Karpas-422 (cell line): ENCODE measurements at places on chromosomes 1 and 21.
A peak's percentile ranks its signal among the peaks of the same experiment; 100 is the strongest.

DNA sequence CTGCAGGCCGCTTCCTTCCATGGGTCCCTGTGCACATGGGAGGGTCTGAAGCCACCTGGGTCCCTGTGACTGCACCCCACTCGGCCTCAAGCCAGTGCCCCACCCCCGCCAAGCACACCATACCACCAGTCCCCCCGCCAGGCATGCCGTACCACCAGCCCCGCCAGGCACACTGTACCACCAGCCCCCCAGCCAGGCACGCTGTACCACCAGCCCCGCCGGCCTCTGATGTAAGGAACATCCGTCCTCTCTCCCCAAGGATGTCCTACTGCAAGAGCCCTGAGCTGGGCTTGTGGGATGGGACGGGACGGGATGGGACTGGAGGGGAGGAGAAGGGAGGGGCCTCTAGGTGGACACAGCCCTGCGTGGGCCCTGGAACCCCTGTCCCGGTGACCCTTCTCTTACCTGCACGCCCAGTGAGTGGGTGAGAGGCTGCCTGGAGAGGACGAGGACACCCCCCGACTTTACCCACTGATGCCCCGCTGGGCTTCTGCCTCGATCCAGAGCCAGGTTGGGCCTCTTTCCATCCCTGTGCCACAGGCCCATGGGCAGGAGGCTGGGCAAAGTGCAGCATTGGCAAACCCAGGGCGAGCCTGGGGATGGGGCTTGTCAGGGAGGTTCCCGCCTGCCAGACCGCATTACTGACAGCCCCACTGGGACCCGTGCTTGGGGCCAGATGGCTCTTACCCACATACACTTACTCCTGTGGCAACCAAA is 40.8 kb upstream of the COL6A1 start:
- no peak for DNase-seq

GRCh38 chr21:37642493-37642892 is 273.8 kb downstream of the KCNJ6 start:
- DNase-seq: peak; percentile 79

- no peak for DNase-seq
These were observed 90.3 kb downstream of the WLS start for GRCh38 chr1:68142036-68142435.

DNA sequence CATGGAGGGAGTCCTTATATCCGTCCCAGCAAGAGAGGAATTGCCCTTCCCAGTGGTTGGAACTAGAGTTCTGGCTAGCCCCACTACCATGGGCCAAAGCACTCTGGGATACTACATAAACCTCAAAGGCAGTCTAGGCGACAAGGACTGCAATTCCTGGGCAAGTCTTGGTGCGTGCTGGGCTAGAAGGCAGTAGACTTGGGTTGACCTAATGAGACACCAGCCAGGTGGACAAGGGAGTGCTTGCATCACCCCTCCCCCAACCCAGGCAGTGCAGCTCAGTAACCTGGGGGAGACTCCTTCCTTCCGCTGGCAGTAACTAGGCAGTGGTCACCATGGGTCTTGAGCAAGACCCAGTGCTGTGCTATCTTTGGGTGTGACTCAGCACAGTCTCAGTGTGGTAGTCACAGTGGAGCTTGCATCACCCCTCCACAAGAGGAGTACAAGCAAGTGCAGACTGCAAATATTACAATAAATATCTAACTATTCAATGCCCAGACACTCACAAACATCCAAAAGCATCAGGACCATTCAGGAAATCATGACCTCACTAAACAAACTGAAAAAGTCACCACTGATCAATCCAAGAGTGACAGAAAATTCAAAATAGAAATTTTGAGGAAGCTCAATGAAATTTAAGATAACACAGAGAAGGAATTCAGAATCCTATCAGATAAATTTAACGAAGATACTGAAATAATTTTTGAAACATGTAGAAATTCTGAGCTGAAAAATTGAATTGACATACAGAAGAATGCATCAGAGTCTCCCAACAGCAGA is 84.7 kb upstream of the LYPLAL1 start:
- DNase-seq: no peak

DNA sequence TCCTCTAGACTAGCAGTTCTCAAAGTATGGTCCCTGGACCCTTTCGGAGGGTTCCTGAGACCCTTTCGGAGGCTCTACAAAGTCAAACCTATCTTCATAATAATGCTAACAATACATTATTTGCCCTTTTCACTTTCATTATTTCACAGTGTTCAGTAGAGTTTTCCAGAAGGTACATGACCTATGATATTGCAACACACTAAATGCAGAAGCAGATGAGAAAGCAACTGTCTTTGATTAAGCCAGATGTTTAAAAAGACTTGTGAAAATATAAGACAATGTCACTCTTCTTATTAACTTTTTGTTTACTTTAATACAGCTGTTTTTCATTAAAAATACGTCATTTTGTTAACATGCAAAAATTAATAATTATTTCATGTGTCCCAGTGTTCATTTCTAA is 5.8 kb downstream of the KCNJ10 start:
- DNase-seq: no peak

GRCh38 chr1:229365569-229365968 is 22.7 kb upstream of the CCSAP start:
- DNase-seq: no peak

GRCh38 chr1:43836267-43836951 is 97.2 kb upstream of the ARTN start:
- DNase-seq: peak; percentile 98

DNA sequence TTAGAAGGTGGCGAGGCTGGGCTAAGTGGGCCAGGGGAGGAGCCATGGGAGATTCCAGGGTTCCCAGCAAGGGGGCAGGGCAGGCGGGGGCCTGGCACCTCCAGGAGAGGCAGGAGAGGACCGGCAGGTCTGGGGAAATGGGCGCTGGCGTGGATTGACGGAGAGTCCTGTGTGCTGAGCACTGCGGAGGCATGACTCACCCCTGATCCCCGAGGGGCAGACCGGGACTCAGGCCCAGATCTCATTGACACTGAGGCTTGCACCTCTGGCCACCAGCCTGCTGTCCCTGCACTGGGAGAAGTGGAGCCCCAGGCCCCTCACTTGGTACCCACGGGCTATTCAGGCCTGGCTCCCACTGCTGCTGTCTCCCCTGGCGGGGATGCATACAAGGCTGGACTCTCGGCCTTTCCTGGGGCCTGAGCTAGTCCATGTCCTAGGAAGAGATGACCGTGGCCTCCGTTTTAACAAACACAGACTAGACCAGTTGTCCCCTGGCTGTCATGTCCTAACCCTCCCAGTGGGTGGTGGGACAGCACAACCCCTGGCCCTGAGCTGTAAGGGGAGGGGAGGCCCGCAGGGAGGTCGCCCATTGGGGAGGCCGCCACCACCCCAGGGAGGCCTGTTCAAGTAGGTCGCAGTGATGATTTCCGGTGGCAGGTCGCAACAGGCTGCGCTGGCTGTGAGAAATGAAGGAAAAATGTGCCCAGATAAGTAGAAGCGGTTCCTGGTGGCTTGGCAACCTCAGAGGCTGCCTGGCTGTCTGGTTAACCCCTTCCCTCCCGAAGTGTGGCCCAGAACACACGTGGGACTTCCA is 39.7 kb downstream of the RIPK4 start:
- DNase-seq: no peak

- no peak for DNase-seq
These were observed 70.0 kb upstream of the ZNF644 start for GRCh38 chr1:91091812-91092211.

DNA sequence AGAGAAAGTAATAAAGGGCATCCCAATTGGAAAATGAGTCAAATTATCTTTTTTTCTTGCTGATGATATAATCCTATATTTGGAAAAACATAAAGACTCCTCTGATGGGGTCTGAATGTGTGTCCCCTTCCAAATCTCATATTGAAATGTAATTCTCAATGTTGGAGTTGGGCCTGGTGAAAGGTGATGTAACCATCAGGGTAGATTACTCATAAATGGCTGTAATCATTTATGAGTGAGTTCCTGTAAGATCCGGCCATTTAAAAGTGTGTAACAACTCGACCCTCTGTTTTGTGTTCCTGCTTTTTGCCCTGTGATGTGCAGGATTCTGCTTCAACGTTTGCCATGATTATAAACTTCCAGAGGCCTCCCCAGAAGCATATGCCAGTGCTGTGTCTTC is 44.3 kb upstream of the MAP1LC3C start:
- DNase-seq: no peak

- DNase-seq: no peak
These were observed 21.6 kb upstream of the SLC22A15 start for GRCh38 chr1:115954684-115955083.

DNA sequence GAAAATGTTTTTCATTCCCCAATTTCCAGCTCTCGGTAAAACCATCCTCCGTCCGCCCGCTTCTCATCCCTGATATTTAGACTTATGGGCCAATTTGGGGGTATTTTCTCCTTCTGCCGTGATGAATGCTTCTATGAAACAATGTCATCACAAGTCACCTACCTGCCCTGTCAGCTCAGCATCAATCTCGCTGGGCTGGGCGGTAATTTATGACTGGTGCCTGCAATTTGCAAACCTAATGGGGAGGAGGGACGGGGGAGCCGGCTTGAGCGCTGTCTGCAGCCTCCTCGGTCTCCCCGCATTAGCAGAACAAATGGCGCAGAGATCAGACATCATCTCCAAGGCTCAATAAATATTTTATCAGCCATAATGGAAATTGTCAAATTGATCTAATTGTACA is 72.1 kb downstream of the PRDM16 start:
- no peak for DNase-seq

- no peak for DNase-seq
These were observed 56.3 kb downstream of the NVL start for GRCh38 chr1:224273641-224274040.

- no peak for DNase-seq
These were observed 299.2 kb downstream of the SRGAP2C start for GRCh38 chr1:121483961-121484424.

DNA sequence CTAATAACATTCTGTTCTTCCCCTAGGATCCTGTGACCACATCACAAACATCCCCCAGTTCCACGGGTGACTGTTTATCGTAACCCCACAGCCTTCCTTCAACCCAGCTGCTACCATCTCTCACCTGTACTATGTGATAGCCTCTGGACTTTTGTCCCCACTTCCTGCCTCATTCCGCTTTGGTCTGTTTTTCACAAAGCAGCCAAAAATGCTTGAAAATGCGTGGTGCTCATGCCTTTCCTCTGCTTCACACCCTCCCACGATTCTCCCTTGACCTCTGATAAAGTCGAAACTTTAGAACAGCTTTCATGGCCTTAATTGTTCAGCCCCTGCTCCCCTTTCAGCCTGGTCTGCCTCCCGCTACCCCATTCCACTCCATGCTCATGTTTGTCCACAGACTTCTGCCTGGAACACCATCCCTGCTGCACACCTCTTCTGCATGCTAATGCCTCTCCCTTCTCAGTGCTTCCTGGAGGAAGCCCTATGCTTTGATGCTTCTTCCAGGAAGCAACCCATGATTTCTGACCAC is 165.6 kb downstream of the PLPP3 start:
- DNase-seq: no peak
